ENCODE measurements at places on chromosomes 2 and 18.

DNA sequence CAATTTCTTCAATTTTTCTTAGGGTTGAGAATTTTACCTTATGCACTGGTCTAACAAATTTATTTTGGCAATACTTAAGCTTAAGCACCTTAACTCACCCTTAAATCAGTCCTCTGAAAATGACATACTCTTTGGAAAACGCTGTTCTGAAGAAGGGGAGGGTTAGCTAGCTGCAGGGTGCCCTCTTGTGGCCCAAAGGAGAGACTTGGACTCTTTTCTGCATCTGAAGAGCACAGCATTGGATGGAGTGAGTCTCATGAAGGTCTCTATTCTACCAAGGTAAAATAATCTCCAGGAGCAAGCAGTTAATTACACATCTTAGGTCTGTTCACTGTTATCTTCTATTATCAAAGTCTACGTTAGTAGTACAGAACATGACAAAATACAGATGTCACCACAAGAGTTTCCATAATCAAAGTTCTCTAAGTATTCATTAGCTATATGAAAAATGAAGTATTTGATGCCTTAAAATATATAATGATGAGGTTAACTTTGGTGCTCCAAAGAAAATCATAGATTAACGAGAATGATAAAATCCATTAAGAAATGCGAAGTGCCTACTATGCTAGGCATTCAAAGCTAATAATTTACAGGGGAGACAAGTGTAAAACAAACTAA, 24.4 kb downstream of the PUM2 start:
- peak; percentile 29 for DNase-seq

DNA sequence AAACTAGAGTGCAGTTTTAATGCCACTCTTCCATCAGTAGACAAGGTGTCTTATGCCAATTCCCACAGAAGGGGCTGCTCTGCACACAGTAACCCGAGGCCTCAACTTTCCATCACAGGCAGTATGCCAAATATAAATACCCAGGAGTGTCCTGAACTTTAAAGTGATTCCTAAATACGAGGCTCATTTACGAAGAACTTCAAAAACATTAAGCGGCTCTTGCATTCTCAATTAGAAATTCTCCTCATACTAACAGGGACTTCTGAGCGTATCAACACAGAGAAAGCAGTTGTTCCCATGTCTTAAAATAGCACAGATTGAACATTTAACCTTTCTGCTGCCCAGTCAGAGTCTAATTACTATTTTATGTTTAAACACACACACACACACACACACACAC, 638.6 kb downstream of the ERBB4 start:
- DNase-seq: peak; percentile 8

DNA sequence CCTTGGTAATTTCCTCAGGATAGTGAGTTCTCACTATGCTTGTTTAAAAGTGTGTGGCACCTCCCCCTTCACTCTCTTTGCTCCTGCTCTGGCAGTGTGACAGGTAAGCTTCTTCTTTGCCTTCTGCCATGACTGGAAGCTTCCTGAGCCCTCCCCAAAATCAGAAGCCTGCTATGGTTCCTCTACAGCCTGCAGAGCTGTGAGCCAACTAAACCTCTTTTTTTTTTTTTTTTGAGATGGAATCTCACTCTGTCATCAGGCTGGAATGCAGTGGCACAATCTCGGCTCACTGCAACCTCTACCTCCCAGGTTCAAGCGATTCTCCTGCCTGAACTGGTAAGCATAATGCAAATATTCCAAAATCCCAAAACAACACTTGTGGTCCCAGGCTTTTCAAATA, 80.0 kb downstream of the SOWAHC start:
- no peak for DNase-seq

DNA sequence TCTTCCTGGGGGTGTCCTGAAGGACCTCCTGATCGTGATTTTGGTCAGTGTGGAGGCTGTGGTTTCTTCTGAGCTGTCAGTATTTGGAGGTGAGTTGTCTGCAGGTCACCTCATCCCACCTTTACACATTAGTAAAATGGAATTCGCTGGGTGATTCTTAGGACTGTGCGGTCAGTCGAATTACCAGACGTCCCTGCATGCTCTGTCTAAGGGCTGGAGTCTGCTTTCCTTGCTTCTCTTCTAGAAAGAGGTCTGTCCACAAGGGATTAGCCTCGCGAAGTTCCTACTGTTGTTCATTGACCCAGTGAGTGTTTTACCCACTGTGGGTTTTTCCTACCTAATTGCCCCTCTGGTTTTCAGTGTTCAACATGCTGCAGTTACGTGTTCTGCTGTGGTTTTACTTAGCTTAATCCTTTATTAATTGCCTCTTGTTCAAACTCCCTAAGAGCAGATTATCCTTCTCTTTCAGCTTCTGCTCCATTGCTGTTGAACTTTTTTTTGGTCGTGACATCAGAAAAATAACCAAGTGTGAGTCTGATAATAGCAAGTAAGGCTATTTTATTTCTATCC, 183.4 kb downstream of the NEDD4L start:
- DNase-seq: no peak

DNA sequence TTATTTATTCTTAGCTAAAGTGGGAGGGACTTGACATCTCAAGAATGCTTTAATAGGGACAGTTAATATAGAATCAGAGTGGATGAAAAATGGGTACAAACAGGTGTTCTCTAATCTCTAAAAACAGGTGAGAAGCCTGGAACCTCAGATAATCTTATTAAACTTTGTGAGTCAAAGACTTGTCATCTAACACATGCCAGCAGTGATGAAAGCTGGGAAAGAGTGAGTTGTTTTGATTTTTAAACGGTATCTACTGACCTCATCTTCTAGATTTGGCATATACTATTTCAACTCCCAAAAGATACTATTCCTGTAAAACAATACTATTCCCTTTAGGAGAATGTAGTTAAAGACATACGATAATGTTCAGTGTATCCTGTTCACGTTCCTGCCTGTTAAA, 103.4 kb downstream of the CCDC141 start:
- no peak for DNase-seq

- no peak for DNase-seq
These were observed 30.7 kb downstream of the TCF23 start for GRCh38 chr2:27179344-27180000.

DNA sequence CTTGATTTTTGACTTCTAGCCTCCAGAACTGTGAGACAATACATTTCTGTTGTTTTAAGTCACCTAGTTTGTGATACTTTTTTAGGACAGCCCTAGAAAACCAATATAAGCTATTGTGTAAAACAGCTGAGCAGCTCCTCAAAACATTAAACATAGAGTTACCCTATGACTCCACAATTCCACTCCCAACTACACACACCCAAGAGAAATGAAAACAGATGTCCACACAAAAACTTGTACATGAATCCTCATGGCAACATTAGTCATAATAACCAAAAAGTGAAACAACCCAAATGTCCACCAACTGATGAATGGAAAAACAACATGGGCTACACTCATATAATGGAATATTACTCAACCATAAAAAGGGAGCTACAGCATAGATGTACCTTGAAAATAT, 32.6 kb downstream of the TNS1 start:
- no peak for DNase-seq

GRCh38 chr2:141647353-141647752, 483.5 kb downstream of the LRP1B start:
- DNase-seq: no peak

DNA sequence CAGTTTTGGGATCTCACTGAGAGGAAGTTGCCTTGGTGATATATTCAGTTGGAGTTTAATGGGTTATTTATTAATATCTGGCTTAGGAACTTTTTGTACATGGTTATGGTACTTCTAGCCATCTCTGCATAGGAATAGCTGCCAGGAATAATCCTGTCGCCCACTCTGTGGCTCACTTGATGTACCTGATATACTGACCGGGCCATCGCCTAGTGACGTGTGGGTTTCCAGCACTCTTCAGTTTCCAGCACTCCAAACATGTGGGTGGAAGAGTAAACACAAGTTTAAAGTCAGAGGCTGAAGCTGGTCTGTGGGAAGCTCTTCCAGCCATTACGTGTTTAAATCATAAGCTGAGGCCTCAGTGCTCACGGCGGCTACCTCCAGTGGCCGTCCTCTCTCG, 44.3 kb upstream of the AGAP1 start:
- no peak for DNase-seq

- no peak for DNase-seq
These were observed 48.7 kb downstream of the IL1RL2 start for GRCh38 chr2:102235491-102235890.

GRCh38 chr18:48724442-48724841, 185.6 kb downstream of the CTIF start:
- no peak for DNase-seq

DNA sequence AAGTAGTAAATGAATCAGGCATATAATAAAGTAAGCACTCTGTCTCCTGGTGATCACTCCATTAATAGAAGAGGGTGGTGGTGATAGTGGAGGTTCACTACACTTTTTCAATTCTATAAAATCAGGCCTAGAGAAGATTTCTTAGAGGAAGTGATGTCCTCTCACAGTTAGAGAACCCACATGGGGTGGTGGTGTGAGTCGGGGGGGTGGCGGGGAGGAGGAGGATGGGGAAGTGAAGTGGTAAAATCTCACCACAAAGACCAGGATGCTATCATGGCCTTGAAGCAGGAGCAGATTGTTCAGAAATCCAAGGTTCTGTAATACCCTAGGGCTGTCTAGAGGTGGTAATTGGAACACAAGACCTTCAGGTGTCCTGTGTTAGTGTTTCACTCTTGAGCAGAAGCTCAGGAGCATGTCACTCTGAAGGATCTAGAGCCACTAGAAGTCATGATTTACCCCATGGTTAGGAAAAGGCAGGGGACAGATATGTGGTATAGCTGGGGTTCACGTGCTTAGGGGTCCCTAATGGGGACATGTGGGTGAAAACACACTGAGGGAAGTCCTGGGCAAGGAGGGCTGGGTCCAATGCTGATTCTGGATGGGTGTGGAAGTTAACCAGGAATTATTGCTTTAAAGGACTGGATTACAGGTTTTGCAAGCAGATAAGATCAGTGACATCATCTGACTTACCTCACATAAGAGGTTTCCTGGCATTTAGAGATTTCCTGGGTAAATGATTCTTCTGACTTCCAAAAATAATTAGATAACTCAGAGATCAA, 31.0 kb downstream of the RNF125 start:
- DNase-seq: no peak

DNA sequence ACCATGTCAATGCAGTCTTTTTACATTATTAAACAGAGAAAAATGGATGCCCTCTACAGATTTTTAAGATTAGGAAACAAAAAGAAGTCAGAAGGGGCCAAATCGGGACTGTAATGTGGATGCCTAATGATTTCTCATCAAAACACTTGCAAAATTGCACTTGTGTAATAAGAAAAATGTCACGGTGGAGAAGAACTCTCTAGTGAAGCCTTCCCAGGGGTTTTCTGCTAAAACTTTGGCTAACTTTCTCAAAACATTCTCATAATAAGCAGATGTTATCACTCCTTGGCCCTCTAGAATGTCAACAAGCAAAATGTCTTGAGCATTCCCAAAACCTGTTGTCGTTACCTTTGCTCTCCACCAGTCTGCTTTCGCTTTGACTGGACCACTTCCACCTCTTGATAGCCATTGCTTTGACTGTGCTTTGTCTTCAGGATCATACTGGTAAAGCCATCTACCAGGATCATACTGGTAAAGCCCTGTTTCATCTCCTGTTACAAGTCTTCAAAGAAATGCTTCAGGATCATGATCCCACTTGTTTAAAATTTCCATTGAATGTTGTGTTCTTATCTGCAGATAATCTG, 226.8 kb downstream of the TNS1 start:
- DNase-seq: no peak

- DNase-seq: no peak
These were observed 41.5 kb downstream of the ODC1 start for GRCh38 chr2:10406491-10407188.

DNA sequence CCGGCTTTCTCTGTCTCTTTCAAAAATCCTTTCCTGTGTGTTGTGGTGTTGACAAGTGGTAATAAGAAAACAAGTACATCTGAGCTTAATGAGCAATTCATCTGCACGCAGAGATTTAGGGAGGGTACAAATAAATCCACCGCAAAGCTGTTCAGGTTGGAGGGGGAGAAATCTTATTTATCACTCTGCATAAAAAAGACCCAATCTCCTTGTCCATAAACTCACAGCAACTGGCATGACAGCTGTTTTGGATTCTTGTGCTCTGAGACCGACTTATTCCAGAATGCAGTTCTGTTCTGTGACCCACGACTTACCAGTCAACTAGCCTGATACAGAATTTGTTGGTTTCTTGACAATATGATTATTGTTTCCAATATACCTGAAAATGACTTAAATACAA, 380.1 kb downstream of the SOX11 start:
- DNase-seq: no peak

DNA sequence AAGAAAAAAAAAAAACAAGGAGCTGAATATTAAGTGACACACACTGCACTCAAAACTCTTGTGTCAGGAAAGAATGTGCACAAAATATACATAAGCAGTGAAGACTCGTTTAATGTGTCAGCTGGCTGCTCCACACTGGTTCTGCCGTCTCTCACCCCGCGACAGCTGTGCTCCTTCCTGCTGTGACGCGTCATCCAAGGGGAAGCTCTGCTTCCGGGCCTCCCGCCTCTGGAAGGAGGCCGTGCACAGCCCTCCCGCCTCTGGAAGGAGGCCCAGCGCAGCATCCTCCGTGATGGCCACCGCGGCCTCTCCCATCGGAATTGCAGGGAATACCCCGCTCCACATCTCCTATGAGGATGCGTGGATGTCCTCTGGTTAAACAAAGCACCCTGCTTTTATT, 151.0 kb downstream of the HDAC4 start:
- no peak for DNase-seq

Measured in NCI-H1105 (cell line).